Testis (tissue), 5 donors: ENCODE measurements at places on chromosomes 1 and 21. TPM values are rescaled to one million over a fixed set of nuclear protein-coding genes. Genes with fewer than 3 reads are reported as not detected.
A peak's percentile ranks its signal among the peaks of the same experiment; 100 is the strongest.

MEGF6 gene
- total RNA-seq: 26.4 TPM

SHISA4 gene
- 48.0 TPM for total RNA-seq

FH gene
- total RNA-seq: 39.7 TPM

LRRC53 gene
- 0.08 TPM for total RNA-seq

C8B gene
- 0.39 TPM for total RNA-seq

CELA3B gene
- total RNA-seq: 0.63 TPM

CELA2B gene
- 3.3 TPM for total RNA-seq

NDUFV3 gene
- total RNA-seq: 53.3 TPM

RHOU gene
- total RNA-seq: 31.0 TPM

LMOD1 gene
- 31.4 TPM for total RNA-seq

CLDN14 gene
- total RNA-seq: 0.31 TPM

BGLAP gene
- 1.1 TPM for total RNA-seq

- H3K27me3 ChIP-seq: no peaks in the 10 kb centered on the region
- H3K4me3 ChIP-seq: no peak overlapping the region
- no peaks in the 10 kb centered on the region for H3K4me1 ChIP-seq
- H3K27ac ChIP-seq: no peak overlapping the region
- no peaks in the 10 kb centered on the region for H3K36me3 ChIP-seq
These were observed 303.7 kb upstream of the RRP15 start for GRCh38 chr1:217981430-217981829.

DNA sequence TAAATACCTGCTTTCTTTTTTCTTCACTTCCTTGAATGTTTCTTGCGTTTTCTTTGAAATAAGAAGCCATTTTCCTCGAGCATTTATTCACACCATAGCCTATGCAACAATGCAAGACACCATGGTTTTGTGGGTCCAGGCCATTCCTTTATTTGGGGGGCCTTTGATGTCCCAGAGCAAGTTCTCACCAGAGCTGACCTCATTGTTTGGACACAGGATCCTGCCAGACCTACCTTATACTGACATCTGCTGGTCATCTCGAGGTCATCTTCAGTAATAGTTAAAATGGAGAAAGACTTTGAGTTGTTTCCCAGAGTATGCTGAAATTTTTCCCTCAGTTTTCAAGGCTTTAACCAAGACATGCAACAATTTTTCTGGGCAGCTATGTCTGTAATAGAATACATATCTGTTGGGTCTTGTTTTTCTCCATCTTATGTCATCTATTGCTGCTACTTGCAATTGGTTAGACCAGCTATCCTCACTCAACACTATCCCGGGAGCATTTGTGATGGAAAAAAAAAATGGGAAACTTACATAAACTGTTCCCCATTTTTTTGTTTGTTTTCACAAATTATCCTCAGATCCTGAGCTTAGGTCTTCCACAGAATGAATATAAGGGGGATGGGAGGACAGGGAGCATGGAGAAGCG, 34.0 kb upstream of the BACE2 start:
- no peaks in the 10 kb centered on the region for H3K36me3 ChIP-seq
- H3K4me1 ChIP-seq: no peaks in the 10 kb centered on the region
- H3K4me3 ChIP-seq: no peak overlapping the region
- no peak overlapping the region for H3K27ac ChIP-seq
- DNase-seq: peak; percentile 30

DNA sequence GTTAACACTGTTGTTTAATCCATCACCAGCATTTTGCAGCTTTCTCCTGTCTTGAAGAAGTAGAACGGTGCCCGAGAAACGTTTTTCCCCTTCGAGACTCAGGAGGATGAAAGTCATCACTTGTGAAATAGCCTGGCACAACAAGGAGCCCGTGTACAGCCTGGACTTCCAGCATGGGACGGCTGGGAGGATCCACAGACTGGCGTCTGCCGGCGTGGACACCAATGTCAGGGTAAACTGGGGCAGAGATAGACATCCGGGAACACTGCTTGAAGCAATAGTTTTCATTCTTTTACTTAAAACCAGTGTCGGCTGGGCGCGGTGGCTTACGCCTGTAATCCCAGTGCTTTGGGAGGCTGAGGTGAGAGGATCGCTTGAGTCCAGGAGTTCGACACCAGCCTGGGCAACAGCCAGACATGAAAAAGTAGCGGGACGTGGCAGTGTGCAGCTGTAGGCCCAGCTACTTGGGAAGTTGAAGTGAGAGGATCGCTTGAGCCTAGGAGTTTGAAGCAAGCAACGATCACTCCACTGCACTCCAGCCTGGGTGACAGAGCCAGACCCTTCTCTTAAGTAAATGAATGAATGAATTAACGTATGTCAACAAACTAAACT, 945 bp downstream of the CHAF1B start:
- H3K4me3 ChIP-seq: peak overlapping the region; percentile 75
- H3K36me3 ChIP-seq: no peaks in the 10 kb centered on the region
- H3K27ac ChIP-seq: no peak overlapping the region
- H3K4me1 ChIP-seq: no peaks in the 10 kb centered on the region
- no peak for DNase-seq

- DNase-seq: no peak
- H3K27me3 ChIP-seq: no peaks in the 10 kb centered on the region
- H3K27ac ChIP-seq: peak overlapping the region; percentile 65
- no peak overlapping the region for H3K4me3 ChIP-seq
- peaks cover 79% of the 10 kb centered on the region for H3K4me1 ChIP-seq
These were observed 77.1 kb downstream of the ITPKB start for GRCh38 chr1:226661965-226662364.

DNA sequence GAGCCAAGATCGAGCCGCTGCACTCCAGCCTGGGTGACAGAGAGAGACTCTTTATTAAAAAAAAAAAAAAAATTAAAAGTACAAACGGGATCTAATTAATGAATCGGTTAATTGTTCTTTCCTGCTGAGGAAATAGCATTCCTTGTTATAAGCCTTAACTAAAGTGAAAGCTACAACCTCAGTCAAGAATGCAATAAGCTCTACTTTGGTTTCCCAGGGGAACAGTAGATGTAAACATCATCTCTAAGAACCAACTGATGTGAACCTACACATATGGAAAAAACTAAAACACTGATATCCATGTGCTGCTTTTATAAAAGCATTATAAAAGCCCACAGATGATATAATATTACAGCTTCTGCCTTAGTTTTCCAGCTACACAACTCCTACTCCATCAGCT, 41.9 kb downstream of the LPGAT1 start:
- no peaks in the 10 kb centered on the region for H3K27me3 ChIP-seq
- no peaks in the 10 kb centered on the region for H3K4me1 ChIP-seq
- no peak for DNase-seq
- no peaks in the 10 kb centered on the region for H3K36me3 ChIP-seq

DNA sequence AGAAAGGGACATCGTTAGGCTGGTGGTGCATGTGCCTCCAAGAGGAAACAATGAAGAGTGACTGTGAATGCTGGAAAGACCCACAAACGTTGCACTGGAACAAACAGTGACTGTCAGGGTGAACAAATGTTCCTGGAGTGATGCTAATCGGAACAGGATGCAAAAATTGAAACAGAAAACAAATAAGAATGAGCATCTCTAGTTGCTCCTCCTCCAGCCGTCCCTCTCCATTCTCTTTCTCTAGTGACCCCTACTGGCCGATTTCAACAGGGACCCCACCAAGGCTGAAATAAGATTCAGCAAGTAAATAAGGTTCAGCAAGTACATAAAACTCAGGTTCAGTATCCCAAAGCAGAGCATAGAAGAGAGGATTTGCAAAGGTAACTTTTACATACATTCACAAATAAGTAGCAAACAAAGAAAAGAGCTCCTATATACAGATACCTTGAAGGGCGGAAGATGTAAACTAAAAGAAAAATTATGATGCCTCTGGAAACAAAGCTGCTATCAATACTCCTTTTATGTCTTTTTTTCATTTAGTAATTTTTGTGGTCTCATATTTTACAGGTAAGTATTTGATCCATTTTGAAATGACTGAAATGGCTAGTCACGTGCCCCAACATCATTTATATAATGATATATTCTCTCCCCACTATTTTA, 836.1 kb upstream of the ADAMTS5 start:
- H3K27ac ChIP-seq: no peak overlapping the region
- no peaks in the 10 kb centered on the region for H3K27me3 ChIP-seq
- H3K4me1 ChIP-seq: no peaks in the 10 kb centered on the region
- no peak overlapping the region for H3K4me3 ChIP-seq
- no peaks in the 10 kb centered on the region for H3K36me3 ChIP-seq
- DNase-seq: peak; percentile 64

GRCh38 chr1:228366866-228367741, 39.5 kb downstream of the TRIM11 start:
- DNase-seq: peak; percentile 35
- peaks cover 14% of the 10 kb centered on the region for H3K4me1 ChIP-seq
- no peaks in the 10 kb centered on the region for H3K27me3 ChIP-seq
- no peak overlapping the region for H3K4me3 ChIP-seq
- H3K27ac ChIP-seq: no peak overlapping the region

DNA sequence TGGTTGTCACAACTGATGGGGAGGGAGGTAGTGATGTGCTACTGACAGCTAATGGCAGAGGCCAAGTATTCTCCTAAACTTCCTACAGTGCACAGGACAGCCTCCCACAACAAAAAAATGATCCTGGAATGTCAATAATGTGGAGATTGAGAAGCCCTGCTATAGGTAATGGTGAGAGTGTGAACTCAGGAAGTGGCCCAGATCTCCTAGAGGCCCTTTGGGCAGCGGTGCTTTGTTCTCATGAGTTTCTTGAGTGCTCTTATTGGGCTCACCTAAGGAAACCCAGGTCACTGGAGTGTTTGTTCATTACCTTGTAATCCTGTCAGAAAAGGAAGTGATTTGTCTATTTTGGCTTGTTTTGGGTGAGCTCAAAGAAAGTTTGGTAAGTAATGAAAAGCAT, 5.9 kb downstream of the OTUD3 start:
- H3K4me3 ChIP-seq: no peak overlapping the region
- peaks cover 14% of the 10 kb centered on the region for H3K4me1 ChIP-seq
- H3K27me3 ChIP-seq: no peaks in the 10 kb centered on the region
- no peaks in the 10 kb centered on the region for H3K36me3 ChIP-seq
- no peak overlapping the region for H3K27ac ChIP-seq

GRCh38 chr1:34266127-34266951, 89.6 kb downstream of the C1orf94 start:
- no peak overlapping the region for H3K27ac ChIP-seq
- H3K27me3 ChIP-seq: no peaks in the 10 kb centered on the region
- no peaks in the 10 kb centered on the region for H3K4me1 ChIP-seq
- no peak for DNase-seq
- no peaks in the 10 kb centered on the region for H3K36me3 ChIP-seq

DNA sequence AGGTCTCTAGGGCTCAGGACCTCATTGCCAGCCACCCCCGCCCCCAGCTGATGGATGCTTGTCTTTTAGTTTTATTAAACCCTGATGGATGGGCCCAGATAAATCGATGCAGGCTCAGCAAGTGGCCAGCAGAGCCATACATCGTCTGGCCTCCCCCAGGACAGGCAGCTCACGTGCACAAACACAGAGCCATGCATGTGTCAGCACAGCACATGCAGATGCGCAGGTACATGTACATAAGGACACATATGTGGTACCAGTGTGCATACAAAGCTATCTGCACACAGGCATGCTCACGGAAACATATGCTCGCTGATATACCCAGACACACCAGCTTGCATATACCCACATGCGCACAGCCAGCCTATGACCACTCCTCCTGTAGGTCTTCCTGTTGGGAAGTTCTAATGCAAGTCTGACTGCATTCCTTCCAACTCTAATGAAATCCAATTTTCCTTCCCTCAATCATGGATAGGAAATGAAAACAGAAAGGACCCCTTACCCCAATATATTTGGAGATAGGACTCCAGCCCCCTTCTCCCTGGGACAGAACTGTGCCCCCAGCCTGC, 897 bp downstream of the COL16A1 start:
- no peak for DNase-seq
- no peaks in the 10 kb centered on the region for H3K27me3 ChIP-seq
- no peaks in the 10 kb centered on the region for H3K36me3 ChIP-seq
- peaks cover 30% of the 10 kb centered on the region for H3K4me1 ChIP-seq

- no peak for DNase-seq
- H3K27ac ChIP-seq: no peak overlapping the region
- no peaks in the 10 kb centered on the region for H3K36me3 ChIP-seq
- H3K4me3 ChIP-seq: no peak overlapping the region
- peaks cover 5% of the 10 kb centered on the region for H3K4me1 ChIP-seq
- no peaks in the 10 kb centered on the region for H3K27me3 ChIP-seq
These were observed 3.6 kb upstream of the FHAD1 start for GRCh38 chr1:15243275-15244043.

DNA sequence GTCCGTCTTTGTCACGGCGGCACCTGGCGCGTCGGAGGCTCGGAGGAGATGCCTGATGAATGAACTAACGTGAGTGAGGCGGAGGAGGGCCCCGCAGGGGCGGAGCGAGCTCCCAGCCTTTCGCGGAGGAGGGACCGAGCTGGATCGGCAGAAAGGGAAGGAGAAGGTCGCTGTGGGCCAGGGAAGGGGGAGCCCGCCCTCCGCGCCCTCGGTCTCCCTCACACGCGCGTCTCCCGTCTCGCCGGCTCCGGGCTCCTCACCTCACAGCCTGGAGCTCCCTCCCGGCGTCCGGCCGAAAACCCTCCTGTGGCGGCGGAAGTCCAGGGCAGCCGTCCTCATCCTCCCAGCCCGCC, 519 bp downstream of the ZNF496 start:
- DNase-seq: peak; percentile 87
- H3K36me3 ChIP-seq: no peaks in the 10 kb centered on the region
- peaks cover 43% of the 10 kb centered on the region for H3K4me1 ChIP-seq
- no peaks in the 10 kb centered on the region for H3K27me3 ChIP-seq
- H3K4me3 ChIP-seq: peak overlapping the region; percentile 85
